ENCODE measurements at places on chromosomes 2 and 18. TPM values are rescaled to one million over a fixed set of nuclear protein-coding genes. Genes with fewer than 3 reads are reported as not detected.

CRYBA2 gene
- not detected for polyA plus RNA-seq

TNFRSF11A gene
- 0.60 TPM for polyA plus RNA-seq

GBX2 gene
- not detected for polyA plus RNA-seq

METTL5 gene
- 76.0 TPM for polyA plus RNA-seq

SGPP2 gene
- polyA plus RNA-seq: 0.11 TPM

BARD1 gene
- polyA plus RNA-seq: 1.8 TPM

KIAA2012 gene
- polyA plus RNA-seq: 0.11 TPM

RMDN2 gene
- 7.3 TPM for polyA plus RNA-seq

BBS5 gene
- 3.6 TPM for polyA plus RNA-seq

CNDP1 gene
- polyA plus RNA-seq: not detected

AQP12B gene
- 159 TPM for polyA plus RNA-seq

CXCR4 gene
- polyA plus RNA-seq: 8.1 TPM

PMAIP1 gene
- polyA plus RNA-seq: 1.4 TPM

UGT1A1 gene
- polyA plus RNA-seq: not detected

ITGAV gene
- polyA plus RNA-seq: 16.6 TPM

NTSR2 gene
- polyA plus RNA-seq: 2.2 TPM

MAP4K4 gene
- polyA plus RNA-seq: 34.8 TPM

SOCS6 gene
- 4.5 TPM for polyA plus RNA-seq

C2orf15 gene
- not detected for polyA plus RNA-seq

ZBTB7C gene
- 5.6 TPM for polyA plus RNA-seq

EPAS1 gene
- polyA plus RNA-seq: 314 TPM

ZNF24 gene
- 13.4 TPM for polyA plus RNA-seq

LIMS4 gene
- polyA plus RNA-seq: 5.8 TPM

SPATS2L gene
- 30.5 TPM for polyA plus RNA-seq

ARHGAP28 gene
- polyA plus RNA-seq: 4.4 TPM

CGREF1 gene
- 12.7 TPM for polyA plus RNA-seq
